ENCODE measurements at places on chromosomes 11 and 22.
A peak's percentile ranks its signal among the peaks of the same experiment; 100 is the strongest.

GRCh38 chr22:27106985-27107384 lies 449.6 kb downstream of the MIAT start:
- no peak for DNase-seq

DNA sequence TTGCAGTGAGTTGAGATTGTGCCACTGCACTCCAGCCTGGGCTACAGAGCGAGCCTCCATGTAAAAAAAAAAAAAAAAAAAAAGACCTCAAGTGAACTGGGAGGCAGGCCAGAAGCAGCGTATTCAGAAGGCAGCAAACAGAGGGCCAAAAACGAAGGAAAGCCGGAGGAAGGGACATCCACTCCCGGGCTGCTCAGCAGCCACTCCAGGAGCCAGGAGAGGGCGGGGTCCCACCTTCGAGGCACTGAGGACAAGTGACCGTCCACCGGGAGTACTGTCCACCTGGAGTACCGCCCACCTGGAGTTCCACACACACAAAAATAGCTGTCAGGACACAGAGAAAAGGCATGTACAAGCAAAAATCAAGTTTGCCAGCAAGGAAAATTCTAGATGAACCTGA lies 5.5 kb downstream of the TOLLIP start:
- DNase-seq, result no peak

GRCh38 chr11:68020575-68020974 lies 9.9 kb upstream of the NDUFS8 start:
- DNase-seq, result peak; percentile 62

GRCh38 chr11:24132471-24132870 lies 364.4 kb upstream of the LUZP2 start:
- no peak for DNase-seq

- no peak for DNase-seq
These were observed 49.3 kb upstream of the THY1 start for GRCh38 chr11:119472186-119472855.

DNA sequence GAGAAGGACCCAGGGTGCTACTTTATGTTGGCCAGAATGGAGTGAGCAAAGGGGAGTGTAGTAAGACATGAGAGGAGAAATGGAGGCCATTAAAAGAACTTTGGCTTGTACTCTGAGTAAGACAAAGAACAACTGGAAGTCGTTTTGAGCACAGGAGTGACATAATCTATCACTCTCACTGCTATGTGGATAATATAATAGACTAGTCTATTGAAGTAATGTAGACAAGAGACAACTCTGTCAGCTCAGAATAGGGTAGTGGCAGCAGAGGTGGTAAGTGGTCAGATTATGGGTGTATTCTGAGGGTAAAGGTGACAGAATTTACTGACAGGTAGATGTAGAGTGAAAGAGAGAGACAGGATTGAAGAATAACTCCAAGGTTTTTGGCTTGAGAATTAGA lies 8.2 kb downstream of the KIF18A start:
- no peak for DNase-seq

GRCh38 chr11:130358398-130358797 lies 43.7 kb upstream of the ZBTB44 start:
- DNase-seq, result no peak

DNA sequence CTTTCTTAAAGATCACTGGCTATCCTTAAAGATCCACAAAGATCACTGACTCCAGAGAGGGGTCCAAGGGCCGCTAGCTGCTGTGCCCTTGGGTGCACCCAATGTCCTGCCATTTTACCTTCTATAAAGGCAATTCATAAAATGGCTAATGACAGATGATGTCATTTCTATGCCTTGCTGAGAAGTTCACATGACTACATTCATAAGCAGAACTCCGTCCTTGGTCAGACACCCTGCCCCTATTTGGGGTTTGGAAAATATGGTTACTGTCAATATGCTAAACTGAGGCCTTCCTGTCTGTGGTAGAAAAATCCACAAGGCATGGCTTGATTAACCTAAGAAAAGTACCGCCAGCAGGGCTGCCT lies 60.9 kb upstream of the BMAL1 start:
- no peak for DNase-seq

DNA sequence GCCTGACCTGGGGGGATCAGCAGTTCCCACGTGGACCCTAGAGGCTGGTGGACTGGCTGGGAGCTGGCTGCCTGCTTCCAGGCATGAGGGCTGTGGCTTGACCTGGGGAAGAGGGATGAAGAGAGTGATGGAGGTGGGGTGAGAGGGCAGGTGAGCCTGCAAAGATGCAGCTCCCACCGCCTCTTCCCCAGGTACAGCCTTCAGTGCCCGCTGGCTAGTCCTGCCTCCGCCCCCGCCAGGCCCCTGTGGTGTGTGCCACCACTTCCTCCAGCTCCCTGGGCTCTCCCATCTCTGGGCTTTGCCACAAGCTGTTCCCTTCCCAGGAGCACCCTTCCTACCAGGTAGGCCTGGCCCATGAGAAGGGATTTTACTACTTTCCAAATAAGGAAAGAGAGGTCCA lies 19.1 kb downstream of the PARVG start:
- no peak for DNase-seq

DNA sequence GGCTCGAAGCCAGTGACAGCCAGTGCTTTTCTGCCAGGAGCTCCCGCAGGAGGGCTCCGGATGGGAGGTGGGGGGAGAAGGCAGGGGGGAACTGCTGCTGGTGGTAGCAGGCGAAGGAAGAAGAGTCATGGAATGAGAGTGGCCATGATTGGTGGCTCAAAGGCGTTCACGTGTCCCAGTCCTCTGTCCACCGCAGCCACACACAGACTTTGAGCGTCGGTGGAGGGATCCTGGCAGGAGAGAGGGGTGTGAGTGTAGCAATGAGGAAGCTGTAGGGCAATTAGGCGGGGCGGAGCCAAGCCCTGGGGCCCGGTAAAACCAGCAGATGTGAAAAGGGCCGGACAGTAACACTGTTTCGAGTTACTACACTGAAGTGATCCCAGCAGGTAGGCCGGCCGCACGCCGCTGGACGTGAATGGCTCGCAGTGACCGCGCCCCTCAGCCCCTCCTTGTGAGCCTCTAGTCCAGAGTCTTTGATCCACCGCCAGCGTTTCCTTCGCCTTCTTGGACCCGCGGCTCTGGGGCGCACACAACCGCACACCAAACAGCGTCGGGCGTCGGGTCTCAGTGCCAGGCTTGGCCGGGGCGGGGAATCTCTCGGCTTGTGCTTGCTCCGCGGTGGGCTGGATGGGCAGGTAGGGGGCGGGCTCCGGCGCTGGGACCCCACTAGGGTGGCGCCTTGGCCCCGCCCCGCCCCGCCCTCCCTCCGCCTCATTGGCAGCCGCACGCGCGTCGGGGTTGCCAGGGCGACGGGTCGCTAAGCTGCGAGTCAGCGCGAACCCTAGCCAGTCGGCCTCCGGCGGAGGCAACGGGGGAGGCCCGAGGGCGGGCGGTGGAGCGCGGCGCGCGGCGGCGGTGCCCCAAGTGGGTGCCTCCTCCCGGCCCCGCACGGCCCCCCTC lies at the start of gene LRRC10B:
LRRC10B (plus strand) TSS at position 788 of the 900 bp plus-strand sequence. CDS start 250 bp downstream, outside the sequence.
- peak; percentile 7 for DNase-seq

- peak; percentile 55 for DNase-seq
These were observed 7.0 kb downstream of the SERHL2 start for GRCh38 chr22:42560781-42561180.

GRCh38 chr22:17307566-17307965 lies 61.7 kb upstream of the CECR2 start:
- no peak for DNase-seq

DNA sequence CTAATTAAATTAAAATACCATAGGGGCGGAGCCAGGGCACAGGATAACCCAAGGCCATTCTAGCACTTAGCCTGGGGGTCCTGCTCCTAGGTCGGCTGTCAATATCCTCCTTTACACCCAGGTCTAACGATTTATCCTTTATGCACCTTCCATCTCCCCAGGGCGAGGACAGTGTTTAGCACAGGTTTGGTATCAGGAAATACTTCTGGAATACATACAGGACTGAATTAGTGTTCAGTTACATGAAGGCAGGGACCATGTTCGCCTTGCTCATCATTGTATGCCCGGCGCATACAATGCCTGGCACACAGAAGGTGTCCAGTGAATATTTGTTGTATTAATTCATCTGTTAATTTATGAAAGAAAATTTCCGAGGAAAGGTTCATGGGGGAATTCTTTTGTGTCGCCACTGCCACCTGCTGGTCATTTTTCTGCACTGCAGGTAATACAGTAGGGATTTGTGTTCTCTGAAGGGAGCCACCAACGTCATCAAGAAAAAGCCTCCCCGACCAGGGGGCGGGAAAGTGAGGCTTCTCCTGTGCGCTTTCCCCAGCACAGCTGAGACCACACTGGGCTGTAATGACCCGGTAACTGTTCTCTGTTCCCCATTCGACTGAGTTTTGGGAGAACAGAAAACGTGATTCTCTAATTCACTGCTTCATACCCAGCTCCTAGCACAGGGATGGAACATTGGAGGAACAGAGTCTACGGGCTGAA lies 68.7 kb upstream of the ASPHD2 start:
- DNase-seq, result peak; percentile 89

DNA sequence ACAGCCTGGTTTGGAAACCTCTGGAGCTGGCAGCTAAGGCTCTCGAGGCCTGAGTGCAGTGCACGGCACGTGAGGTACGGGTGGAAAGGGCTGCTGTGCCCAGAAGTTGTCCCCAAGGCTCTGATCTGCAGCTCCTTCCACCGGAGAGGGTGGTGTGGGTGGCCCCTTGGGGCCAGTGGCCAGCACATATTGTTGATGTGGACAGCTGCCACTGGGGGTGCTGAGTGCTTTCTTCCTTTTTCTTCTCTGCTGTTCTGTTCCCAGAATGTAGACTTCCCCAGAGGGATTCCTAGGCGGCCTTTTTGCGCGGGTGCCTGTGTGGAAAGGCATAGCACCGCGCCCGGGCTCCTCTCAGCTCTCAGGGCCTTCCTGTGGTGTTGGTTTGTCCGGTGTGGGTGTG lies 1476.5 kb downstream of the TBC1D22A start:
- DNase-seq, result no peak

- DNase-seq, result no peak
These were observed 163.4 kb upstream of the SYN3 start for GRCh38 chr22:33221568-33221967.

DNA sequence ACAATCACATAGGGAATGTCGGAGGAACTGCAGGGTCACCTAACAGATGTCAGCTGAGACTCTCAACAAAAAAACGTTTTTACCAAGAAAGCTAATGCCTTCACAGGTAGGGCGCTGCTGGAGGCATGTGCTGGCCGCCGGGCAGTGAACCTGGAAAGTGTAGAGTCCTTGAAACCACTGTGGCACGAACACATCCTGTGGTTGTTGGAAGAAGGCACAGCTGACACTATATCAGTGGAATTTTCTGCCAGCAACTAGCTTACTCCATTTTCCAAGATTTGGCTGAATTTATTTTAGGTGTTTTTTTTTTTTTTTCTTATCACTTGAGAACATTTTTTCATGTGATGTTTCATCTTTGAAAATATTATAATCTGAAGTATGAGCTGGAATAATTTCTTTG lies 14.2 kb downstream of the TRMU start:
- DNase-seq, result no peak

- peak; percentile 40 for DNase-seq
These were observed 363.1 kb downstream of the MN1 start for GRCh38 chr22:27438271-27438980.

DNA sequence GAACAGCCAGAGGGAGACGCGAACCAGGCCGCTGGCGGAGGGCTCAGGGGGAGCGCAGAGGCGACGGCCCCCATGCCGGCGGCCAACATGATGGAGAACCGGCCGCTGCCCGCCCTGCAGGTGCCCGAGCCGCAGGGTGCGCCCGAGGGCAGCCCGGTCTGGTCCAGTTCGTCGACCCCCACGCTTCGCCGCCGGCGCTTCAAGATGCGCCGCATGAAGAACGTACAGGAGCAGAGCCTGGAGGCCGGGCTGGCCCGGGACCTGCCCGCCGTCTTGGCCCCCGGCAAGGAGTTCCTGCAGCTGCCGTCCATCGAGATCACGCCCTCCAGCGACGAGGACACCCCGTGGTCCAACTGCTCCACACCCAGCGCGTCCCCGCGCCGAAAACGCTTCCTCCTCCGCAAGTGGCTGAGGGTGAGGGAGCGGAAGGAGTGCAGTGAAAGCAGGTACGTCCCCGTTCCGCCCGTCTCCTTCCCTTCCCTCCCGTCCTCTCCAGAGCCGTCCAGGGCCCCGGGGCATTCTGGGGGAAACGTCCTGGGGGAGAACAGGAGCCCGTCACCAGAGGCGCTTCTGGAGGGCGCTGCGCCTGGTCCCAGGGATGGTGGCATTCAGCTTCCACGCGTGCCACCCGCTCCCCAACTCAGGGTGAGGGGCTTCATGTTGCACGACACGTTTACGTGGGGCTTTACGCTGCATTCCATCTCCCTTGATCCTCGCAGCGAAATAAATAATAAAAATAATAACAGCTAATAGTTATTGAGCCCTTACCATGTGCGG lies 840 bp downstream of the GRAMD1B start:
- DNase-seq, result peak; percentile 45

- no peak for DNase-seq
These were observed 11.7 kb upstream of the TMEM191C start for GRCh38 chr22:21455334-21456089.

GRCh38 chr11:134485316-134485715 lies 73.3 kb upstream of the B3GAT1 start:
- no peak for DNase-seq

- DNase-seq, result peak; percentile 76
These were observed 25.8 kb downstream of the KCNC1 start for GRCh38 chr11:17760102-17761029.

DNA sequence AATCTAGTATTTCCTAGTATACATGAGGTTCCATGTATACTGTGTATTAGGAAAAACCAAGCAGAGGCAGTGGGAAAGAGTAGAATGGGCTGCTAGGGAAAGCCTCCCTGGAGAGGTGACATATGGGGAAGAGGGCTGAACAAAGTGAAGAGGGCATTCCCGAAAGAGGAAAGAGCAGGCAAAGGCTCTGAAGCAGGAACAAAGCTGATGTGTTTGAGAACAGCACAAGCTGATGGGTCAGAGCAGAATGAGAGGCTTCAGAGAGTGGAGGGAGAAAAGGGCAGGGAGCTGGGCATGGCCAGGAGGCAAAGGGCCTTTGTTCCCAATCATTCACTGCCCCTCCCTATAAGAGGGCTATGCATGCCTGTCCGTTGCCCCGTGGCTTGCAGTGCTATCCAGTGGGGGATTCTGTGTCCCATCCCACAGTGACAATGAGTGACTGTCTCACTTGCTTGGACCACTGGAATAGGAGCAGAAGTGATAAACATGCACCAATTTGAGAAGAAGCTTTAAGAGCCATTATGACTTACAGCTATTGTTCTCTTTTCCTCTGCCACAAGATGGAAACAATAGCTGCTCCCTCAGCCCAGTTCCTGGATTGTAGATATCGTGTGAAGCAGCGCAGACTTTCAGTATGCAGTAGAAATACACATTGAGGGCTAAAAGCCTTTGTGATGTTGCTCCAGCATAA lies 39.6 kb downstream of the GALNT18 start:
- DNase-seq, result peak; percentile 87

All from dermis blood vessel endothelial cell (primary cell).